Dermis microvascular lymphatic vessel endothelial cell (primary cell): ENCODE measurements at places on chromosomes 2 and 18. TPM values are rescaled to one million over a fixed set of nuclear protein-coding genes. Genes with fewer than 3 reads are reported as not detected.

- DNase-seq, result no peak
Measured at GRCh38 chr18:69755856-69756496, 191.7 kb downstream of the CD226 start.

DNA sequence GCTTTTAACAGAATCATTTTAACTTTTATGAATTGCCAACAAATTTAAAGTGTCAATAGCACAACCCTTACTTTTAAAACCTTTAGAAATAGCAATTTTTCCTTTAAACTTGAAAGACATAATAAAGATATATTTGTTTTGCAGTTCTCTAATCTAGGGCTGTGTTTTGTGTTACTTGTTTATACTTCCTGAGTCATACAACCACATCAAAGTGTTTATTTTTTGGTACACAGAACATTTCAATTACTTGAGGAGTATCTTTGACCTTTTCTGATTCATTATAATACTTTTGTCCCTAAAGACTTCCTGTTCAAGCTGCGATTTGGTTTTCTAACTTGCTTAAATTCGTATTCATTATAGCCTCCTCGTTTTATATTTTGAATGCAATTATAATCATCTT, 21.8 kb downstream of the TYW5 start:
- DNase-seq, result no peak

GRCh38 chr2:65033178-65033577, 23.0 kb upstream of the CEP68 start:
- peak; percentile 62 for DNase-seq

DNA sequence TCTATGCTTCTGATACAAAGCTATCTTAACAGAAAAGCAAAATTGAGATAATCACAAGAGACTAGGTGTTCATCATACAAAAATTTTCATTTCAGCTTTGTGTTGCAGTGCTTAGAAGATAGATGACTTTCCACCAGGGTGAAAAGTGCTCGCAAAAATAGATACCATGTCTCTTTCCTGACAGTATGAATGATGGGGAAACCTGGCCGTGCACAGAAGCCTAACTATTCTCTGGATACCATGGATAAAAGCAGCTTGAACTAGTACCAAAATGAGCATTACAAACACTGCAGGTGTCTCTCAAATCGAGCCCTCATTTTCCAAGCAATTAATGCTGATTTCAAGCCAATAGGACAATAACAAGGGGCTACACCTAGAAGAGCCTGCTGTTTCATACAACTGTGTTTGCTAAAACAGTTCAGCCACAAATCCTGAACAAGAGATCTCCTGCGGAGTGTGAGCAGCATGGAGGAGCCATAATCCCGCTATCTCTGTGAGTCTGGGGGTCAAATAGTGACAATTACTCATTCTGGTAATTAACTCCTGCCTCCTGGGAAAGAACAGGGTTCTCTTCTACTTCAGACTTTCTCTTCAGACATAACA, 507.6 kb downstream of the PID1 start:
- no peak for DNase-seq

GRCh38 chr2:239161711-239162140, 239.1 kb downstream of the HDAC4 start:
- no peak for DNase-seq

GRCh38 chr2:183112577-183112976, 11.7 kb upstream of the NUP35 start:
- DNase-seq, result no peak

- DNase-seq, result no peak
Measured at GRCh38 chr2:226981791-226982326, 146.0 kb downstream of the RHBDD1 start.

DNA sequence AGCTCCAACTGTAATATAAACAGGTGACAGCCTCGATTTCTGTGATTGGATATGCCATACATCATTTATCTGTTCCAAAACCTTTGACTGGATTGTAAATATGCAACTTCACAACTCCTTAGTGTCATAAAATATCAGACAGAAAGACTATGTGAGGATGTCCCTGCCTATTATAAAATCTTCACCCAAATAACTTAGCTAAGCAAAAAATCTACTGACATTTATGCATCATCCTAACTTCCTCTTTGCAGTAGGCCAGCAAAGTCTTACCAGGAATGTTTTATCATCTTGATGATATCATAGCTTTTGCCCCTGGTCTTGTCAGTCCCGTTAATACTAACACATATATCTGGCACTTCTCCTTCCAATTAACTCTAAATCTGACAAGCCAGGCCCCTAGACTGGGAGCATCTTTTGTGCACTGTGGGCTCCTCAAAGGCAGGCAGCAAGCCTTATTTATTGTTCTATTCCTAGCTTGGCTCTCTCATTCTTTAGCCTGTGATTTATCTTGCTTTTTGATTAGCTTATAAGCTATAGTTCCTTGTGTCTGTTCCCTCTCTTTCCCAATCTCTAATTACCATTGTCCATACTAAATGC, 356.5 kb upstream of the HNMT start:
- no peak for DNase-seq

The QPCT gene
- 3.9 and 4.2 TPM in 2 replicates for total RNA-seq
